ENCODE measurements at places on chromosomes 12 and 14.

GRCh38 chr12:5581616-5582015, 149.7 kb downstream of the NTF3 start:
- no peak for DNase-seq

DNA sequence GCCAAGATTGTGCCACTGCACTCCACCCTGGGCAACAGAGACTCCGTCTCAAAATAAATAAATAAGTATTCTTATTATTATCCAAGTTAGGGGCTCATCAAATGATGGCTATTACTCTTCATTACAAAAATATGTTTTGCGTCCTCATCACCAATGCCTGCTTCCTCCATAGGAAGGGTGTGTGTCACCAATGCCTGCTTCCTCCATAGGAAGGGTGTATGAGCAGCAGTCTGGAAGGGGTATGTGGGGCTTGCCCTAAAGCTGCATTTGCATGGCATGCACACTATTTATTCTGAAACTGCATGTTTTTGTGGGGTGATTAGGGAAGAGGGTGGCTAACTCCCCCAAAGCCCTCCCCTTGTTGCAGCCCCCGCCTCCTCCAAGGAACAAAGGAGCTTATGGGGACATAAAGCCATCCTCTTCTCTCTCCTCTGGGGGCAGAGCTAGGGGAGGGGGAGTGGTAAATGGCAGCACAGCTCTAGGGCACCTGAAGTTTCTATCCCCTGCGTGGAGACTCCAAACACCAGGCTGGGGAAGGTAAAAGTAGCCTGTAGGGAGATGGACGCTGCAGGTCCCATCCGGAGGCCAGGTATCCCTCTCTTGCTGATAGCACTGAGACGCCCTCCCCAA, 1.3 kb downstream of the CAMKK2 start:
- no peak for DNase-seq

DNA sequence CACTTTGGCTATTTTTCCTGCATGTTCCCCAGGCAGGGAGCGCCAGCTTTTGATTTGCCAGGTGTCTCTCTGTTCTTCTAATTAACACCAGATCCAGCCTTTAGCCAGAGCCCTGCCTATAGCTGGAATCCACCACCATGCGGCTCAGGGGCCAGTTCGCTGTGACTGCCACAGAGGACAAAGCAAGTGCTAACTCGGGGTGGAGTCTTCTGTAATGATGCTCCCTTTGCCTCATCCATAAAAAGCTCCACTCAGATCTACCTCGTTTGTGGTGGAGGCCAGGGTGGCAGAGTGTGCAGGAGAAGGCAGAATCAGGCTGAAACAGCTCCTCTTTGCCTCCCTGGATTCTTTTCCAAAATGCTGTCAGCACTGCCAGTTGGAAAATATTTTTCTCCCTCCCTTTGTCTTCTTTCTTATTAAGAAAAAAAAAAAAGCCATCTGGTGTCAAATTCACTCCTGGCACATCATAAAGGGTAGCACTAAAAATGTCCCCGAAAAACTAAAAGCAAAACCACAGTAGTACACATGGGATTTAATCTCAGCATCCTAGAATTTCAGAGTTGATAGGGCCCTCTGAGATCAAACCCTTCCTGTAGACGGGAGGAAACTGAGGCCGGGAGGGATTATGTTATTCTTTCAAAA, 18.0 kb upstream of the CTDSP2 start:
- no peak for DNase-seq

- no peak for DNase-seq
These were observed 16.4 kb downstream of the JKAMP start for GRCh38 chr14:59500732-59501131.

- no peak for DNase-seq
These were observed 30.9 kb upstream of the PLEKHG3 start for GRCh38 chr14:64673316-64673715.
